OCI-M1 (cell line): ENCODE measurements at places on chromosomes 7 and 10.

DNA sequence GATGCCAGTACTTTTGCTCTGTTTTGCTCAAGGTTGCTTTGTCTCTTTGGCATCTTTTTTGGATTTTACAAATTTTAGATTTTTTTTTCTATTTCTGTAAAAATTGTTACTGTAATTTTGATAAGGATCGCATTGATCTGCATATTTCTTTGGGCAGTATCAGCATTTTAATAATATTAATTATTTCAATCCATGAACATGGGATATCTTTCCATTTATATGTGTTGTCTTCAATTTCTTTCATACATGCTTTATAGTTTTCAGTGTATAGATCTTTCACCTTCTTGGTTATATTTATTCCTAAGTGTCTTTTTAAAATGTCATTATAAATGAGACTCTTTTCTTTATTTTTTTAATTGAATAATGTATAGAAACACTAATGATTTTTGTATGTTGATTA lies 301.6 kb upstream of the SEMA3D start:
- DNase-seq: no peak

- peak; percentile 96 for DNase-seq
These were observed 5.7 kb upstream of the GNAI1 start for GRCh38 chr7:80128918-80129317.

DNA sequence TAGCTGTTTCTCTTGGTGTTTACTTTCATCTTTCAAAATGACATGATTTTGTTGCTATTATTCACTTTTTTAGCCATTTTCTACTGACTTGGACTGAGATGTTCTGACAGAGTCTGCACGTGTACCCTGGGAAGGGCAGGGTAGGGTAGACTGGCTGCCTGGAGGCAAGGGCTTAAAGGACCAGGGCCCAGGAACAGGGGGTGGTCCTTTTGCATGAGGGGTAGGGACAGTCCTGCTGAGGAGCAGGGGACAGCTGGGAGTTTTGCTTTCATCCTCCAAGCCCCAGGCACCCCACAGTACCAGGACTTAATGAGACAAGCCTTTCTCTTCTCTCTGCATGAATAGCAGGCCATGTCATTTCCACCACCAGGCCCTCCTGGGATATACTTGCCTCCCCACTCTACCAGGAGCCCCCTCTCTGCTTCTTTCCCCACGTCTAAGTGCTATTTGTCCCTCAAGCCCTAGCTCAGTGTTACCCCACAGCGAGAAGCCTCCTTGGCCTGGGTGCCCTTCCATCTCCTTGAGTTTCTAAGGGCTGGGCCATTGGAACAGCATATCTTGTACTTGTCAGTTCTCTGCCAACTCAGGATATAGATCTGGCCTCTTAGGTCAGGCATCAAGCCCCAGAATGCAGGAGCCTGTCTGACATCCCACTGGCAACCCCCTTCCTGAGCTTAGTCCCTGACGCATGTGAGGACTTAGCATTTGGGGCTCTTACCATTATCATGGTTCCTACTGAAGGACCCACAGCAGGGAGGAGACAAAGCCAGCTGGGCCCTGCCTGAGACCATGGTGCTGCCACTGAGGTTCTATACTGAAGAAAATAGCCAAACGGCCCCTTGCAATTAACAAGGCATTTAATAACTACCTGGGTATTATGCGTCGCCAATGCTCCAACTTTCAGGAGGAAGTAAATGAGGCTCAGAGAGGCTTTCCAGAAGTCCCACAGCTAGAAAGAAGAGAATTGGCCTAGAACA lies 78.4 kb upstream of the UNC5B start:
- no peak for DNase-seq

GRCh38 chr10:64506963-64507362 lies 985.8 kb downstream of the REEP3 start:
- peak; percentile 43 for DNase-seq

DNA sequence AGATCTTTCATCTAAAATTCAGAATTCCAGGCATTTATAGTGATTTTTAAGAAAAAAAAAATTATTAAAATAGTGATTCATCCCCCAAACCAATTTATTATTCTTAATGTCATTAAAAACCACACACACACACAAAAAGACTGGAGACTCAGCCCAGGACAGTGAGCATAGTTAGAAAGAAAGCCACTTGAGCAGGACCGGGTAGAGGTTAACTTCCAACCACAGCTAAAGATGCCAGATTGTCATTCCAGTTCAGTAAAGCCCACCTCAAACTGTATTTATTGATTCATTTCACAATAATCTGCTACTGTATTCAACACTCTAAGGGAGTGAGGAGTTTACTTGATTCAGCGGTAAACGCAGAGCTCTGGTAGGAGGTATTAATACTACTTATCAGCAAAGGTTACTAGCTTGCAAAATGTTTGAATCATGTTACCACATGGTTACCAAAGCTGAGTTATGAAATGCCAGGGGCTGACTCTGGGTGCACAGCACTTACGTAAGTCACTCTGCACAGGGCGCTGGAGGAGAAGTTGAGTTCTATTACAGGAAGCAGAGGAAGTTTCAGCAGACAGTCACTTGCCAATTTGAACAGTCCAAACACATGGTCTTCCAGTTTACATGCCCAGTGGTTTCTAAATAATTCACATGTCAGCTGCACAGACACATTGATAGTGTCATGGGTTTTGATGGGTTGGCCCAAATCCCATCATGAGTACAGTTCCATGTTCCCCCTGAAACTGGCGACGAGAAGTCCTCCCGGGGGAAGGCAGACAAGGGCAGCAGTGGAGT lies 64.6 kb downstream of the KLF6 start:
- peak; percentile 49 for DNase-seq

DNA sequence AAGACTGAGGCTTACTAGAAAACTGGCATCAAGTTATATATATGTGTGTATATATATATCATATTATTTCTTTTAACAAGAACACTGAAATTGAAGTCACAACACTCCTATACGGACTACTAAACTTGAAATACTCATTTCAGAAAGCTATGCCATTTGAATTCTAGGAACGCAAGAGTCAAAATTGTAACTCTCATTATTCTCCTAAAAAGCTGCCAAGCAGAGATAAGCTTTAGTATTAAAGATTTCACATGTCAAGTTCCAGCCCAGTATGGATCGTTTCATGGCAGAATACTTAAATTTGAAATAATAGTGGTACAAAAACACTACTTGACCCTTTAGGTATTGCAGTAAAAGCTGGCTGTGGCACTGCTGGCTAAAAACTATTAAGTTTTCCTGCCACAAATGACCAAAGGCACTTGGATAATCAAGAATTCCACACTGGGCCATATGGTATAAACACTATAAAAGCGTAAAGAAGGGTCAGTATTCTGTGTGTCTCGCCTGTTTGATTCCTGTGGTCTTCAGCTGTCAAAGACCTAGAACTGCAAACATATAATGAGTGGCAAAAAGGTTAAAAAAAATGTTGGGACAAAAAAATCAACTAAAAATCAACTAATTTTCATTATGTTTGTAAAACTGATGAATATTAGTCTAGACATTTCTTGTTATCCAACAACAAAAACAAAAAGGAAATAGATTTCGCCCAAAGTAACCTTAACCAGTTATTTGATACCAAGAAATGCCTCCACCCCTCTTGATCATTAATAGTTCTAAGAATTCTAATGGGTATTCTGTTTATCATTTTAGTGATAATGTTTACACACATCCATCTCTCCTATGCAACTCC lies 2.4 kb downstream of the CCDC71L start:
- peak; percentile 41 for DNase-seq

DNA sequence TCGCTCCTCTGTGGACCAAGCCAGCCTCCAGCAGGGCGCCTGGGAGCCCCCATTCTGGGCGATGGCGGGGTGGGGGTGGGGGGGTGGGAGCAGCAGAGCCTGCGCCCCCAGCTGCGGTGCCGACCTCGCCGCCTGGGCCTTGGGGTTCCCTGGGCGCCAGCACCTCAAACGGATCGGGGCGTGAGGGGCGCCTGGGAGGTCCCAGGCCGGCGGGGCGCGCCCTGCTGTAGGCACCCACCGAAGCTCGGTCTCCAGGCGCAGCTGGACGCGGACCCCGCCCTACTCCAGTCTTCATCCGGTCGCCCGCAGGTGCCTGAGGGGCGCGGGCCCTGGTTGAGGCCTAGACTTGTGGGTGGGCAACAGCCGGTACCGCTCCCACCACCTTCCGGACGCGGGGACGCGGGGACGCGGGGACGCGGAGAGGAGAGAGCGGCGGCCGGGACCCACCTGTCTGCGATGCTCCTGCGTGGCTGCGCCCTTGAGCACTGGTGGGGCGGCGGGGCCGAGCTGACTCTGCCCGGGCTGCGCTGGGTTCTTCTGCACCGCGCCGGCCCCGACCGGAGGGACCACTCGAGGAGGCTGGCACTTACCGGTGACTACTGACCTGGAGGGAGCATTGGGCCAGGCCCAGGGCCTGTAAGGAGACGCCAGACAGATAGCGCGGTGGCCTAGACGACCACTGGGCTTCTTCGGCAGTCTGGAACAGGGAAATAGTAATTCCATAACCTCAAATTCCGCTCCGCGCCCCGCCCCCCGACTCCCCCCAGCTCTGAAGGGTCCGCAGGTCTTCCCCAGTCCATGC lies 5.5 kb upstream of the KCP start:
- no peak for DNase-seq

GRCh38 chr7:142568435-142569097 lies 180.7 kb upstream of the PRSS1 start:
- no peak for DNase-seq

DNA sequence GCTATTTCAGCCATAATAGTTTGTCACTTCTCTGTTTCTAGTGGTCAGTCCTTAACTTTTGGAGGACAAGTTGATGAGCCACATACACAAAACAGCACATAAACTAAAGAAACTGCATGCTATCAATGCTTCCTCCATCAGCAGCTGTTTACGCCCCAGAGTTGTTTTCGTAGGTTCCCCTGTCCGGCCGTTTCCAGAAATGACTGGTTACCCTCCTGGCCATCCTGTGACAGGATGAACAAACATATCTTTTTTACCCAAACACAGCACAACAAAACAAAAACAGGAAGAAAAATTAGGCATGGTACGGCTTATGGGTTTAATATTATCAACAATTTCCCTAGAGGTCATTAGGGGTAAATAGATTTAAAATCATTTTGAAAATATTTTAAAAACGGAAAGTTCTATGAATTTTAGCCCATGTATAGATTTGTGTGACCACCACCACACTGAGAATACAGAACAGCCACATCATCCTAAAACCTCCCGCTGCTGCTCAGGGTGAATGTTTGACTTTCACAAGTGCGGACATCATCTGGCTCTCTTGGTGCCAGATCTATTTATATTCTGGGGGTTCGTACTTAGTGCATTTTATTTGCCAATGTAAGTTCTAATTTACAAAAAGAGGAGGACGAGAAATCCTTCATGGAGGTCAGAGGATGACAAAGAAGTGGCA lies 74.8 kb downstream of the HIPK2 start:
- DNase-seq: no peak

DNA sequence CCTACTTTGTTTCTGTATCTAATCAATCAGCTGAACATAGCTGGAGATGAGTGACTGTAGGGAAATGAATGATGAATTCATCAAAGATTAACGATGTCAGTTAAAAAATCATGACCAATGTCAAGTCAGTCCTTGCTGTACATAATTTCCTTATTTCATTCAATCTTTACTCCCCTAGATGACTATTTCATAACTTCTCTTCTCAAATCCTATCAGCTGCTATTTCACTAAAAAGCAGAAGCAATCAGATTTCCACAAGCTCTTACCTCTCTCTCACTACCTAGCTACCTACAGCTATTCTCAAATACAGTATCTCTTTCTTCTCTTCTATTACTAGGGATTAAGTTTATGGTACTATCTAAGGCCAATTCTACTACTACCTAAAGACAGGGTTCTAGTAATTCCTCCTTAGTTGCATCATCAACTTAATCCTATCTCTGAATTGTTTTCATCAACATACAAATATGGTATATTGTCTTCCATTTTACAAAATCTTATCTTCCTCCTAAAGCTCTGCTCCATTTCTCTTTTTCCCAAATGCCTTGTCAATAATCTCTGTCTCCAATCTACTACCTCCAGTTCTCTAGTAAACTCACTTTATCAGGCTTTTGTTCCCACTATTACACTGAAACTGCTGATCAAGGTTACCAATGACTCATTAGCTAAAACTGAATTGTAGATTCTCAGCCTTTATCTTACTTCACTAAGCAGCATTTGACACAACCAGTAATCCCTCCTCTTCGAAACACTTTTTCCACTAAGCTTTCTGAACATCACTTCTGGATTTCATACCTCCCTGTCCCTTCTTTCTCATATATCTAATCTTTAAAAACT lies 28.4 kb downstream of the JMJD1C start:
- peak; percentile 49 for DNase-seq

GRCh38 chr10:131065673-131066305 lies 245.7 kb downstream of the TCERG1L start:
- DNase-seq: no peak

GRCh38 chr7:92727755-92728154 lies 108.6 kb downstream of the CDK6 start:
- no peak for DNase-seq

GRCh38 chr7:96827701-96828100 lies 118.1 kb upstream of the SEM1 start:
- DNase-seq: no peak

GRCh38 chr7:135514856-135515255 lies 5.0 kb upstream of the CNOT4 start:
- no peak for DNase-seq

GRCh38 chr10:43205681-43206390 lies 61.0 kb downstream of the RASGEF1A start:
- no peak for DNase-seq
